ENCODE measurements at places on chromosomes 2 and 18. TPM values are rescaled to one million over a fixed set of nuclear protein-coding genes. Genes with fewer than 3 reads are reported as not detected.

- no peak for DNase-seq
- H3K4me1 ChIP-seq = no peaks in the 10 kb centered on the region
- no peak overlapping the region for H3K4me3 ChIP-seq
- H3K27ac ChIP-seq = no peak overlapping the region
These were observed 364.9 kb downstream of the ANAPC1 start for GRCh38 chr2:111519071-111519470.

GRCh38 chr2:3324404-3325281 is 53.0 kb downstream of the EIPR1 start:
- H3K4me1 ChIP-seq = no peaks in the 10 kb centered on the region
- H3K27ac ChIP-seq = no peak overlapping the region
- H3K27me3 ChIP-seq = no peaks in the 10 kb centered on the region

HOXD10 gene
- total RNA-seq = 19.3 TPM

TEKT4 gene
- not detected for total RNA-seq

SCN3A gene
- total RNA-seq = 2.0 TPM

IGFBP5 gene
- 773 TPM for total RNA-seq

KATNAL2 gene
- total RNA-seq = 9.6 TPM
